Kidney (tissue), 22 donors: ENCODE measurements at places on chromosomes 7 and 10. TPM values are rescaled to one million over a fixed set of nuclear protein-coding genes. Genes with fewer than 3 reads are reported as not detected.

The JCAD gene
- total RNA-seq = 27.1 TPM

The UPK3B gene
- 1.9 TPM for total RNA-seq

The MMD2 gene
- total RNA-seq = not detected

The TMEM196 gene
- 0.06 TPM for total RNA-seq

The SLC18A3 gene
- total RNA-seq = not detected

The FOXK1 gene
- total RNA-seq = 44.2 TPM

The ZRANB1 gene
- total RNA-seq = 17.5 TPM

The ITIH5 gene
- 13.1 TPM for total RNA-seq

The MCM10 gene
- total RNA-seq = 0.50 TPM

The CYP26C1 gene
- total RNA-seq = 0.35 TPM
